Amygdala (tissue), 56 donors: ENCODE measurements at places on chromosomes 2 and 18.

- DNase-seq: no peak
These were observed 230.9 kb upstream of the ZSWIM2 start for GRCh38 chr2:187079901-187080300.

DNA sequence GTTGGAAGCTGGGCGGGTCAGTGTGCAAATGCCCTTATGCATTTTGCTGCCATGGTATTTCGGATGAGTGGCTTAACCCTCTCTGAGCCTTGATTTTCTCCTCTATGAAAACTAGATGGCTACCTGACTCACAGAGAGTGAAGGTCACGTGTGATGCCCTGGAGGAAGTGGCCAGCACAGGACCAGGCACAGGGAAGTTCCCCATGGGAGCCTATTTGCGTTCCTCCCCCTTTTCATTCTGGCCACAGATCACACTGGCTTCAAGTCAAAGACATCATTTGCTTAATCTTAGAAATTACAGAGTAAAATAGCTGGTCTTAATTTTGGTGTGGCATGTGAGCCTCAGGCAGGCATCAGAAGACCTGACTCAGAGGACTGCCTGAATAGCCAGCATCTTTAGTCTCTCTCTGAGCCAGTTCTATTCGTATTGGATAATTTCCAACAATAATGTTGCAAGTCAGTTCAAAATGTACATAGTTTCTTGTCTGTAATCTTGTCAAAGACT, 57.6 kb upstream of the CD302 start:
- DNase-seq: no peak

DNA sequence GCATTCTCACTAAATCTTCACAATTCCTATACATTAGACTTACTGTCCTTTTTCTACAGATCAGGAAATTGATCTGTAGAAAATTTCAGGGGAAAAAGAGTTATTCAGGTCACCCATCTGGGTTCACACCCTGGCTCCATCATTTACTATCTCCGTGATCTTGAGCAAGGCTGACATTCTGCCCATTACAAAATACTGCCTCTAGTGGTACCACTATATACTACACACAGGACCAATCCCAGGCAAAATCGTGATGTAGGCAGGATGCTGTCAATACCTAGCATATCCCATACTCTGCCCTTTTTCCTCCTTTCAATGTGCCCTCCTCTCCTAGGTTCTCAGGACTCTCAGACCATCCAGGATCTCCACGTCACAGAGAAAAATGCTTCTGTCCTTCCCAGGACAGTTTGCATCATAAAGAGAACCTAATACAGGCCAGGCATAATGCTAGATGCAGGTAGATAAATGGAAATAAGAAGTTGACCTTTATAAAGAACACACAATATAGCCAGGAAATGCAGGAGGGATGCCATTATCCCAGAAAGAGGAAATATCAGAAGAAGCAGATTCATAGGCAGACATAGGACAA, 101.9 kb downstream of the CDH20 start:
- DNase-seq: no peak

DNA sequence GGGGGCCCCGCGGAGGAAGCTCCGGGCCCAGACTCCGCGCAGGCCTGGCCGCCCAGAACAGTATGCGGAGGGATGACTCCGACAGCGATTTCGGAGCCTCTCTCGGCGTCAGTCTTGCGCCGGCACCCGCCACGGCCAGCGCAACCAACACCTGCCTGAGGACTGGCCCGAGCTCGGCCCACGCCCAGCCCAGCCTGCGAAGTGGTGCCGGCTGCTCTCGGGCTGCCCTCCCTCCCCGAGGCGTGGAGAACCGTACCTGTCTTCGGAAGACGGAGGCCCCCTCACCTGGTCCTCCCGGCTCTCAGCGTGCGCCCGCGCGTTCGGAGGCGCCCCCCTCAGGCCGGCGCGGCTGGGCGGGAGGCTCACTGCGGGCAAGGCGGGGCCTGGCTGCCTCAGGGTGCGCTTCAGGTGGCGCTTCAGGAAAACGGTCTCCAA, at the start of gene M1AP:
TSS of gene M1AP (minus strand) at position 322 of the 435 bp plus-strand sequence. CDS start 8,055 bp downstream, outside the sequence.
- no peak for DNase-seq

GRCh38 chr2:60998628-60999545, 18.6 kb upstream of the PEX13 start:
- no peak for DNase-seq

- no peak for DNase-seq
These were observed 78.7 kb downstream of the FTCDNL1 start for GRCh38 chr2:199772035-199772976.
